Stimulated activated CD4-positive, alpha-beta T cell treated with anti-CD3 and anti-CD28 coated beads, TNF-alpha, amount 100 ng/mL, for 4 hours (primary cell): ENCODE measurements at places on chromosomes 5 and 9.
A peak's percentile ranks its signal among the peaks of the same experiment; 100 is the strongest.

DNA sequence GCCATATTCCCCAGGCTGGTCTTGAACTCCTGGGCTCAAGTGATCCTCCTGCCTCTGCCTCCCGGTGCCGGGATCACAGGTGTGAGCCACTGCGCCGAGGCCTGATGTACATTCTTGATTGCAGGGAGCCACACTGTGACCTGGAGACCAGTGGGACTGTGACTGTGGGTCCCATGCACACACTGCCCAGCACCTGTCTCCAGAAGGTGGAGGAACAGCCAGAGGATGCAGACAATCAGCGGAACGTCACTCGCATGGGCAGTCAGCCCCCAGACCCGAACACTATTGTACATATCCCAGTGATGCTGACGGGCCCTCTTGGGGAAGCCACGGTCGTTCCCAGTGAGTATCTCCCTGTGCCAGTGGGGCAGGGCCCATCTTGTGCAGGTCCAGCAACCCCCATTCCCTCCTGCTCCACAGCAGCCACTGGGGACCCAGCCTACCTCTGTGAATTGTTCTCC is 147.3 kb downstream of the CACNA1B start:
- DNase-seq = no peak

- no peak for DNase-seq
Observed at GRCh38 chr5:131258733-131259132, 5.1 kb upstream of the CDC42SE2 start.

- DNase-seq = no peak
Observed at GRCh38 chr9:38194870-38195269, 125.8 kb upstream of the SHB start.

GRCh38 chr5:91272858-91273257 is 110.3 kb downstream of the ARRDC3 start:
- no peak for DNase-seq

GRCh38 chr9:82939451-82939850 is 123.5 kb downstream of the RASEF start:
- no peak for DNase-seq

DNA sequence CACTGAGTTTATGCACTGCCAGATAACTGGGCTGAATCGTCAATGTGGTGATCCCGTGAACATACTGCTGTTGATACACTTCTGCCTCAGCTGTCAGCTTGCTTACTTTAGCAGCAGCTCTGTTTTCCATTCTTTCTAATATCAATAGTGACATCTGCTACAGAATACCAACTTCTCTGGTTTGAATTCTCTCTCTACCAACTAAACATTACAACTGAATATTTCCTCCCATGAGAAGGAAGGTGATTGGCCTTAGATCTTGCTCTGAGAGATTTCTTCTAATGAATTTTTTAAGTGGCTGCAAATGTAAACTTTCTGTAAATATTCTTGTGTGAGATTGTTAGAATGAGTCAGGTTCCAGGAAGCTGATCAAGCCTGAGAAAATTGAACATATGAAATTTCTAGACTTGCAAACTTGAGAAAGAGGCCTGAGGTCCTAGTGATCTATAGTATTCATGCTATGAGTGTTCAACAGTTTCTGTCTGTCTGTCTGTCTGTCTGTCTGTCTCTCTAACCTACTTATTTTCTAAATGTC is 205.5 kb upstream of the CDKN2B start:
- no peak for DNase-seq

GRCh38 chr9:4865681-4866080 is 72.9 kb downstream of the RCL1 start:
- DNase-seq = no peak

DNA sequence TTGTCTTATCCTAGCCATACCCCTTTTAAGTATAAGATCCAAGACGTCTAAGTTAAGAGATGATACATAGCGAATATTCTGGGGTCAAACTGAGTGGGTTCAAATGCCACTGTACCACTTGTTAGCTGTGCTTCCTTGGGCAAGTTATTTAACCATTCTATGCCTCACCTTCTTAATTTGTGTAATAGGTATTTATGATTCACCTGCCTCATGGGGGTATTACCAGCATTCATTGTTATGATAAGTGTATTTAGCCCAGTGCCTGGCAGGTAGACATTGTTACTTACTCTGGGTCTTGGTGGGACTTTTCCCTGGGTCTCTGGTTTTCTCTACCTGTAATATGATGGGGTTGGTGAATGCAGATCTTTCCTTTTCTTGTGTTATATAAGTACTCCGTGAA is 3.8 kb downstream of the LARP1 start:
- DNase-seq = no peak

GRCh38 chr5:61311836-61312808 is 19.9 kb upstream of the ZSWIM6 start:
- no peak for DNase-seq

GRCh38 chr5:129080766-129081165 is 13.8 kb upstream of the ISOC1 start:
- no peak for DNase-seq

GRCh38 chr5:79255786-79256557 is 20.0 kb downstream of the JMY start:
- no peak for DNase-seq

DNA sequence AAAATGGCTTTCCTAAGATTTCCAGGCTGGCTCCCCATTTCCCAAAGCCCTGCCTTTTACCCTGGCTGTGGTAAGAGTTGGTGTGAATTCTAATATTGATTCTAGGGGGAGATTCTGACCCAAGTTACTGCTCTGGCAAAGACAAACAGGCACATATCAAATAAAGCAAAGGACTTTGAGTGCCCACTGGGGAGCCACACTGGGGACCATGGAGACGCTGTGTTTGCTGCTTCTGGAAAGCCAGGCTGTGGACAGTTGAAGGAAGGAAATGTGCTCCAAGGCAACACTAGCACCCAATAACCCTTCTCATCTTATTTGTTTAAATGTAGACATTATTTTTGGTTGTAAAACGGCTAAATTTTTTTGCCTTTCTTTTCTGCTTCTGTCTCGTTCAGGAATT is 78.7 kb downstream of the SNCAIP start:
- no peak for DNase-seq

DNA sequence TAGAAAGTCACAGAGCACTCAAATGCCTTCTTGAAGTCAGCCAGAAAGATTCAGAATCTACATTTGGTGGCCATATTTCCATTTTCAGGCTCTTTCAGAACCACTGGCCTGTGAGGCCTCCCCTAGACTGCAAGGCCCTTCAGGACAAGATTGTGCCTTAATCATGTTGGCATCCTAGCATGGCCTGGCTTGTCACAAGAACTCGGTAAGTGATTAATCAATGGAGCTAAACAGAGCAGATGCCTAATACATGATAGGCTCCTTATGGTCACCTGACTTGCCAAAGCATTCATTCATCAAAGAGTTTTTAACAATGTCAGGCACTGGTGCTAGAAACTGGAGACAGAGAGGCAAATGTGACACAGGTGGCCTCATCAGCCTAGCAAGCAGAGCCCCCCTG is 70.3 kb downstream of the PGM5 start:
- DNase-seq = no peak

- no peak for DNase-seq
Observed at GRCh38 chr5:151186538-151186937, 29.0 kb upstream of the ANXA6 start.

DNA sequence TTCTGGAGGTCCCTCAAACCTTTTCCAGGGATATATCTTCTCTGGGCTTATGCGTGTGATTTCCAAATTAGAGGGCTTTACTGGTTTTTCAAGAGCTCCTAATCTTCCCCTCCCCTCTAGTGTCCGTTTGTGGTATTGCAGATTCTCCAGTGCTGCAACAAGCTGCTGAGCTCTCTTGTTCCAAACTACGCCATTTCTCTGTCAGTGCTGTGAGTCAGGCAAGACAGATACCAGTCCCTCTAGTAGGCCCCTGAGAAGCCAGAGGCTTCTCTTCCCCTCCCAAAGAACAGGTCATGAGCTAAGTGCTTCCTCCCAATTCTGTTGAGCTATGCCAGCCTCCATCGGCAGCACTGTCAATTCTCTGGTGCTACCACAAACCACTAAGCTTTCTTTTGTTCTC is 149.5 kb downstream of the FANCC start:
- peak; percentile 5 for DNase-seq

DNA sequence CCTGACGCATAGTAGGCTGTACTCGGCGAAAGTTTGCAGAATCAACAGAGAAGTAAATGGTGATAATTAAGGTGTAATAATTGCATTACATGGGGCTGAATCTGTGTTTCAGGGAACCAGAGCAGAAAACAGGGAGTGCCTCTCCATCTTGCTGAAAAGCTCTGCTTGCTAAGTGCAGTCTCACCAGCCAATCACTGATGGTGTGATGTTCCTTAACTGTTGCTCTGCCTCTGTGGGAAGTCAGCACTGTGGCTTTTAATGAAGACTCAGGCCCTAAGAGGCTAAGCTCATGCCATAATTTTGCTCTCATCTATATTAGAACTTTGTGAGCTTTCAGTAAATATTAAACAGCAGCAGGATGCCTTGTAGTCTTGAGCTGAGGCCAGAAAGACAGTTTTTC is 4.5 kb downstream of the PHF24 start:
- no peak for DNase-seq

DNA sequence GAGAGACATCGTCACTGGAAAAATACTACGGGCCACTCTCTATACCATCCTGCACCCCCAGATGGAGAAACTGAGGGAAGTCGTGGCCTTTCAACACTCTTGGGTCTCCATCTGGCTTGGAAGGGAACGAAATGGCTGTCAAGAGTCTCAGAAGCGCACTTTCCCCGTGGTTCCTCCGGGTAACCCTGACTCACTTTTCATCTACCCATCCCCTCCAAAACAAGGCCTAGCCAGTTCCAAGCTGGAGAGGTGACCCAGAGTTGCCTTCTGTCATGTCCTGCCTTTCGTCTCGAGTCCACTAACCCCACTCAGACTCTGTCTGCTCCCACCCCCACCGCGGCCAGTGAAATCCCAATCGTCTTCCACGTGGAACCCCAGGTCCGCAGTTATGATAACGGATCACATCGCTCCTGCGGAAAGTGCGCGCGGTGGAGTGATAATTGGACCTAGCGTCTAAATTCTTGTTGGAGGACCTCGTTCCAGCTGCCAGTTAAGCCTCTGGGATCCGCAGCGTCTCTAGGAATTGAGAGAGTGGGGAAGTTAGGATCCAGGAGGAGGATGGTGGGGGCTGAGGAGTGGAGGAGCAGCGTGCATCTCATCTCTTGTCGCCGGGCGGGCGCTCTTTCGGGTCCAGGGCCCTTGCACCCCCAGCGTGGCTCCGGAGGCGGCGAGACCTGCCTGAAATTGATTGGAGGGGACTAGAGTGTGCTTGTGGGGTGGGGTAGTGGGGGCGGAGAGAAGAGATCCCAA is 4.6 kb downstream of the CDKN2A start:
- no peak for DNase-seq

- no peak for DNase-seq
Observed at GRCh38 chr9:97802276-97802675, 50.8 kb upstream of the FOXE1 start.

- no peak for DNase-seq
Observed at GRCh38 chr5:91065496-91065895, 317.6 kb downstream of the ARRDC3 start.

- no peak for DNase-seq
Observed at GRCh38 chr9:92147852-92148180, 32.6 kb upstream of the SPTLC1 start.

- DNase-seq = no peak
Observed at GRCh38 chr9:127968042-127968441, 12.7 kb downstream of the EEIG1 start.

DNA sequence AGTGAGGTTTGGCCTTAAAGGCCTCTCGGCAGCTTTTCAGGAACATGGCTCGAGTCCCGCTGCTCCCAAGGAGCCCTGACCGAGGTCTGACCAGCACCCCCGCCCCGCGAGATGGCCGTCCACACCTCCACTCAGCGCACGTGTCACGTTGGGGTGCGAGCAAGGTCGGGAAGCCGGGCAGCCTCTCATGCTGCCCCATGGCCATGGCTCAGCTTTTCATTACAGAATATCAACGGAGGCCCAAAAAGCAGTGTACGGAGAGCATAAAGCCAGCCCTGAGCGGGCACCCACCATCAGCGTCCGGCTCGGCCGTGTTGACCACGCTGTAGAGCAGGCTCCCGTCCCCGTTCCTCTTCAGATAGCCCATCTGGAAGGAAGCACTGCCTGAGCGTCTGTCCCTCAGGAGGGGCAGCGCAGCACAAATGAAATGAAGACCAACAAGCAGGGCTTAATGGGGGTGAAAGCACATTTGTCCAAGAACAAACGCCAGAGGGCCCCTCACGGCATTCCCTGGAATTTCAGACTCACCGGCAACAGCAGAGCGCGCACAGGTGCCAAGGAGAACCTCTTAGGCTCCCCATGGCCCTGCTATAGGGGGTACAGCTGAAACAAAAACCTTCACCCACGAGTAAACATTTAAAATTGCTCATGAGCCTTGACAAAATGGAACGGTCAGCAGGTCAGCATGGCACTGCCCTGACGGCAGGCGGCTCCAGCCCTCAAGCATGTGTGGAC is 11.6 kb downstream of the BRD9 start:
- no peak for DNase-seq

DNA sequence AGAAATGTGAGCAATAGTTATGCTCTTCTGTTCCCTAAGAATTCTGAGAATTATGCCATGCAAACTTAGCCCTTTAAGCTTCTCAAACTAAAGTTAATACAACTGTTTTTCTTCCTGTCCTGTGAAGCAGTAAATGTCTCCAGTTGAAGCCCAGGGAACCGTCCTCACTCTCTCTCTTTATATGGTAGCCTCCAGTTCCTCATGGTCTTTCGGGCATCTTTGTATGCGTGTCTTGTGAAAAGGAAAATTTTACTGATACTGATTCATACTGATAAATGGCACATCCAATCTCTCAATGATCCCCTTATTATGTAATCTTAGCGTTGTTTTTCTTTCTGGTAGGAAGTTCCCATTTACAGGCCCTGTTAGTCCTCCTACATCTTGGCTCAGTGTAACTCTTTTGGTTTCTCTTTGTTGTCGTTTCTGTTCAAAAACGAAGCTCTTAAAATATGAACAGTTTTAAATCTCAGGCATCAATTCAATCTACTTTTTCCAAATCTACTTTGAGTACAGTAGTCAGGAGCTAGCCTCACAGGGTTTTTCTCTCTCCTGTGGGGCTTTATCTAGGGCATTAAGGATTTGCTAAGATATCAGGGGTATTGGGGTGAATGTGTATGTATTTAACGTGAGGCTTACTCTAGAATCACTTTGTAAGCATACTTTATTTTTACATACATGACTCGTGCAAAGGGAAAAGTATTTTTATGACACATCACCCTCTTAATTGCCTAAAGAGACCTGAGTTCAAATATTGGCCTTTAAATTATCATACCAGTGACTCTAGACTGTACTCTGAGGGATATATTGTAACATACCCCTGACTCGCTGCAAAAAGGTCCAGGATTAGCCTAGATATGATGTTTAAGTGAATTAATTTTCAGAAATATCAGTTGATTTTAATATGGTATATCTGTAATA is 258.0 kb downstream of the NR3C1 start:
- no peak for DNase-seq

DNA sequence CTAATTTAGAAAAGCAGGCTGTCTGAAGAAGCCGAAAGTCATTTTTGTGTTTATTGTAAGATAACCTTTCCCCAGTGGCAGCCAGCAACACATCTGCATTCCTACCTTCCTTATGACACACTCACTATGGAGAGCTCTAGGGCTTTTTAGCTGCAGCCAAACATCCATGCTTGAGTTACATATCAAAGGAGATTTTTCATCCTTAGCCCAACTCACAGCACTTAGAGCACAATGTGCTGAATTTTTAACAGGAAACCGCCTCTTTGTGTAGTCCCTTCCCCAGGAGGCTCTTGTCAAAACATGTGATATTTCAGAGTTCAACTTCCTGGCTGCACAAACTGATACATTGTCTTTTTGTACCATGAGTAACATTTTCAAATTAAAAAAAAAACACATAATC is 379.2 kb downstream of the CTNND2 start:
- no peak for DNase-seq

GRCh38 chr9:136003411-136004218 is 42.4 kb upstream of the UBAC1 start:
- DNase-seq = no peak
